ENCODE measurements at places on chromosomes 5 and 9.

GRCh38 chr5:127707209-127707608, 4.0 kb downstream of the CCDC192 start:
- DNase-seq: no peak

DNA sequence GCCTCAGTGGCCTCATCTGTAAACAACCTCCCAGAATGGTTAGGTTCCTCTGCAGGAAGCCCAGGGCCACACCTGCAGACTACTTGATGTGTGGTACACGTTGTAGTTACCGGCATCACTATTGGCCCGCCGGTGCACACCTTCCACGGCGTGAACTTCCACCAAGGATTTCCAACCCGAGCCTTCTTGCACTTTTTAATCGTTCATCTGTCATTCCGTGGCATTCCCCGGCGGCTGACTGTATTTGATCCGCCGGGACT, 5.3 kb upstream of the TRIM41 start:
- peak; percentile 45 for DNase-seq

GRCh38 chr9:33189331-33189791, 22.2 kb upstream of the B4GALT1 start:
- DNase-seq: no peak

DNA sequence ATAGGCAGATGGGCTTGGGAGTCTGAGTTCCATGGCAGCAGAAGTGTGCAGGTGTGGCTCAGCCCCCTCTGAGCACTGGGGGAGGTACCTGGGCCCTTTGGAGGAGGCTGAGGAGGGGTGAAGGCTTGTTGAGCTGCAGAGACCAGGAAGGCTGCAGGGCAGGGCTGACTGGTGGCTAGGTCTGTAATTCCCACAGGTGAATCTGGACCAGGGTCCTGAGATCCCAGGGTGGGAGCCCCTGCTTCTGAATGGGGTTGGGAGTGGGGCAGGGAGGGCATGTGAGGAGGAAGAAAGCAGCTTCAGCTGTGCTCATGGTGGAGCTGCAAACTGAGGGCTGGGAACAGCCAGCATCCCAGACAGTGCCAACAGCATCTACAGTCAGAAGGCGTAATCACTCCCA, 111.1 kb downstream of the CACNA1B start:
- no peak for DNase-seq

DNA sequence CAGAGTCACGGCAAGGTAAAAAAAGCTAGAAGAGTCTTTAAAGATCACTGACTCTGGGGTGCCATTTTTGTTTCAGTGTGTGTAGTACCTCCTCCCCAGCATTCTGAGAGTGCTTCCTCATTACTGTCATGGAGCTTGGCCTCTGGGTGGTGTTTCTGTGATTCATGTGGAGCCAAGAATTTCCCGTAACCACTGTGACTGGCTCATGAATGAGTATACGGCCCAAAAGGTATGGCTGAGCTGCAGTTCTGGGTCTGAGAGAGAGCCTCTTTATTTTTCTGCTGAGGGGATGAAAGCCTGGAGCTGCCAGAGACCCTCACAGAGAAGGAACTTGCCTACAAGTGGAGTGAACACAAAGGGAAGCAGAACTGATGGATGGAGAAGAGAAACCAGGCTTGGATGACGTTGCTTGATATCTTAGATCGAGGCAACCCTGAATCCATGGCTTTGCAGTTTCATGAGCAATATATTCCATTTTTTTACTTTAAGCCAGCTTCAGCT, 85.6 kb downstream of the PTTG1 start:
- DNase-seq: no peak

DNA sequence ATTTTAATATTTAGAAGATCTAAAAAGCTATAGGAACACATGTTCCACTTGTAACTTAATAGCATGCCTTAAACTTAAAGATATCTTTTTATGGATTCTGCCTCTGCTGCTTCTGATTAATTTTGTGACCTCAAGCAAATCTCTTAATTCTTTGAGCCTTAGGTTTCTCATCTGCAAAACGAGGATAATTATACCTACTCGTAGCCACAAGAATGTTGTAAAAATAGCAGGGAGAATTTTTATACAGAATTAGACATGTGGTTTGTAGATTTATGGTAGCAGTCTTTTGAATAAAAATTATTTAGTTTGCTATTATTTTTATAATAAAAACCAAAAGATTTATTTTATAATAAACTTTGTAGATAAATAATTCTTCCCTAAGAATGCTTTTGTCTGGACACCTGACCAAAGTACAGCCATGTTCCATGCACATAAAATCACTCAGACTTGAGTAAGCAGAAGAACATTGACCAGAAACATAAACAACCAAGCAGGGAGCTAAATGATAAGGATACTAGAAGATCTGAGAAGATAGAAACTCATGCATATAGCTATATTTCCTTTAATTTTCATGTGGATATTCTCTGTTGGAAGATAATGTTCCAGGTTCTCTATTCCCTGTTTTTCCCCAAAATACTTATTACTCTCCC, 18.5 kb downstream of the C9orf85 start:
- DNase-seq: no peak

DNA sequence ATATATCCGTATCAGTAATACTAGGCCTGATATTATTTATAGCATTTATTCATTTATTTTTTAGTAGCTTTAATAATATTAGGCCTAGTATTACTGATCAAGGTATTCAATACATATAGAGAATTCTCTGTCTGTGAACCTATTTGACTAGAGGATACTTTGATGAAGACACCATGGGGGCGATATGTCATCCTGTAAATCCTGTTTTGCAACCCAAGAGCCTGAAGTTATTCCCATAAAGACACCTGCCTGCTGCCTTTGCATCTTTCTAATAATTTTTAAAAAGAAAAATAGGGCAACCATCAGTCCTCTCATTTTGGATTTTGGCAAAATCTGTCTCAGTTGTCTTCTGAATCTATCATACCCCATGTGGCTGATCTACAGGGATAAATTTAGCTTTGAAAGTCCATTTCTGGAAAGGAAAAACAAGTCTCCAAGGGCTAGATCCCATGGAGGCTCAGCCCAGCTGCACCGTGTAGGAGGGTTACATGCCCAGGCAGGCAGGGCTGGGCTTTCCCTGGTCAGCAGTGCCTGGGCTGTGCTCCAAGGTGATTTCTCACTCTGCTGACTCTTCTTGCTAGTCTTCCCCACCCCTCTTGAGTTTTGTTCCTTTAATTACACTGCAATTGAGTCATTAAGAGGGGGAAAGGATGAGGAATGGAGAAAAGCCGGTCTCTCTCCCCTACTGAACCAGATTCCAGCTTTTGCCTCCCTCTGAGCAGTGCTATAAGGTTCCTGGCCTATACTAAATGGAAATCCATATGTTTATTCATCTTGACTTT, 169.0 kb downstream of the TRIM32 start:
- no peak for DNase-seq

DNA sequence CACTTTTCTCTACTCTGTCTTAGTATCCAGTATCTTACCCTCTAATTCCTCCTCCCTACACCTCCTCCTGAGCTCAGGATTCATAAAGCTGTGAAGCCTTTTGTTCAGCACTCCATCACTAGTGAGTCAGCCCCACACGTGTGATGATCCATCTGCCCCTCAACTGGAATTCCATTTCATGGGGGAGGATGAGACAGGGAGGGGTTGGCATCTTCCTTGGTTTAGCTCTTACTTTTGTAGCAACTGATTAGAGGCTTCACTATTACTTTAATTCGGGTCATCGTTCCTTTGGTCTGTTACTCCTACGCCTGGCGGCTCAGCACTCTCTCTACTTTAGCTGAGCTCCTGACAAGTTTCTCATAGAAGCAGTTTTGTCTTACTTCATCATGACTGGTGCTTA, 11.8 kb downstream of the BTNL8 start:
- DNase-seq: no peak

- no peak for DNase-seq
These were observed 99.8 kb downstream of the RALGPS1 start for GRCh38 chr9:127014216-127014909.

GRCh38 chr9:131198041-131198715, 72.8 kb downstream of the NUP214 start:
- DNase-seq: no peak

DNA sequence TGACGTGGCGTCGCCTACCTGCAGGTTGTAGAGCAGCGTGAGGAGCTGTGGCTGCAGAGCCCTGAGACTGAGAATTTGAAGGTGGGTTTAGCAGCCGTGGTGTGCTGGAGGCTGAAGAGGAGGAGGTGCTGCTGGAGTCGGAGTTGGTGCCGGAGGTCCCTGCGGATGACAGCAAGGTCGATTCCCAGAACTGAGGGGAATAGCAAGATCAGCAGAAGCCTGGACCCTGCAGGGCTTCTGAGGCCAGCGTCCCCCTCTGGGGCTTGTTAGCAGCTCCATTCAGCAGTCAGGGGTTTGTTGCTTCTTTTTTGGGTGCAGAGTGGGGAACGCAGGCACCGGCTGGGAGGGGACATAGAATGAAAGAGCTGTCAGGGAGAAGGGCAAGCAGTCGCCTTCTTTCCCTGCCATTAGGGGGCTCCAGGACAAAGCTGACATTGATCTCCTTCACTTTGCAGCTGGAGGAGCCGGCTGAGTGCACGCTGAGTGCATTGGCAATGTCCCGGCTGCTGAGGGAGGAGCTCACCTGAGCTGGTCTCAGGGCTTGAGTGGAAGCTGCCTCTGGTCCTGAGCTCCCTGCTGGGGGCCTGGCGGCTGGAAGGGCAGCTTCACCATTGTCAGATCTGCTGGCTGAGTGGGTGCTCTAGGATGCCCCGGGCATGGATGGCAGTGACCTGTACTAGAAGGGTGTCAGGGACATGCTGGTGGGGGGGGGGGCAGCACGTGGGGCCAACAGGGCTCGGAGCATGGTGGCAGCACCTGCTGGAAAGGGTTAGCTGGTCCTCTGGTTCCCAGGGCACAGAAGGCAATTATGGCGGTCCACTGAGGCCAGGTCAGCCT, 20.8 kb downstream of the OBP2B start:
- no peak for DNase-seq

GRCh38 chr5:53425687-53426511, 54.5 kb upstream of the FST start:
- no peak for DNase-seq

DNA sequence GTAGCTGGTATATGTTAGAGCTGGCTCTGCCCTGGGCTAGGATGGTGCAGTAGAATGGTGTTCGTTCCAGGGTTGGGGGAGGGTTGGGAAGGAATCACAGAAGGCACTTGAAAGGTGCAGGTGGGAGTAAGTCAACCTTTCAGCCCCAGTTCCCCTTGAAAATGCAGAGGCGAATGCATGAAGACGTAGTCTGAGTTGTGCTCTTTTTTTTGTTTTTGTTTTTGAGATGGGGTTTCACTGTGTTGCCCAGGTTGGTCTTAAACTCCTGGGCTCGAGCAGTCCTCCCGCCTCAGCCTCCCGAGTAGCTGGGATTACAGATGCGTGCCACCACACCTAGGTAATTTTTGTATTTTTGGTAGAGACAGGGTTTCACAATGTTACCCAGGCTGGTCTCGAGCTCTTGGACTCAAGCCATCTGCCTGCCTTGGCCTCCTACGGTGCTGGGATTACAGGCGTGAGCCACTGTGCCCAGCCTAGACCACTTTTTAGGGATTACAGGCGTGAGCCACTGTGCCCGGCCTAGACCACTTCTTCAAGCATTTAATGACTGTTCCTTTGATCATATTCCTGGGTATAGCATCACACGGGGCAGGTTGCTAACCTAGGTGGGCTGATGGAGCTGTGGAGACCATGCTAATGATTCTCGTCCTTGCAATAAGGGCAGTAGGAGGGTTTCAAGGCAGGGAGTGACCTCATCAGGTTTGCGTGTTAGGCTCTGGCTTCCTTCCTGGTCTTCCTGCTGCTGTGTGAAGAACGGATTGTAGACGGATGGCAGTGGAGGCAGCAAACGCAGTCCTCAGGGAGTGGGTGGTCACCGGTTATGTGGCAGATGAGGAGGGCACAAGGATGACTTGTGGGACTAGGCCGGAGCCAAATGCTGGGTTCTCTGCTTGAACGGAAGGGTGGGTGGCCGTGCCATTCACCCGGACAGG, 13.7 kb downstream of the EHMT1 start:
- DNase-seq: no peak

DNA sequence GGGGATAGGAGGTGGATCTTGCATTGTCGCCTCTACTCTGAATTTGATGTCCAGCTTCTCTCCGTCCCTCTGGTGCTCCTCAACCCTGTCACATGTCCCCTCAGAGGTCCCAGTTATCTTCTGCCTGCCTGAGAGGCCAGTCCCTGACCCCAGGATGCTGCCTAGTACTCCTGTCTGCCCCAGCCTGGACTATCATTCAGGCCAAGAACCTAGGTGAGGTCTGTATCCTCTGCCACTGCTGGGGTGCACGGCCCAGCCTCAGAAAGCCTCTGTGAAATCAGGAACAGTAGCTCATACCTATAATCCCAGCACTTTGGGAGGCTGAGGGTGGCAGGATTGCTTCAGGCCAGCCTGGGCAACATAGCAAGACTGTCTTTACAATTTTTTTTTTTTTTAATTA, 8.6 kb downstream of the SPINK4 start:
- DNase-seq: no peak

- no peak for DNase-seq
These were observed 105.5 kb upstream of the KLF4 start for GRCh38 chr9:107594908-107595530.

- DNase-seq: no peak
These were observed 96.7 kb upstream of the RETREG1 start for GRCh38 chr5:16713386-16713928.

DNA sequence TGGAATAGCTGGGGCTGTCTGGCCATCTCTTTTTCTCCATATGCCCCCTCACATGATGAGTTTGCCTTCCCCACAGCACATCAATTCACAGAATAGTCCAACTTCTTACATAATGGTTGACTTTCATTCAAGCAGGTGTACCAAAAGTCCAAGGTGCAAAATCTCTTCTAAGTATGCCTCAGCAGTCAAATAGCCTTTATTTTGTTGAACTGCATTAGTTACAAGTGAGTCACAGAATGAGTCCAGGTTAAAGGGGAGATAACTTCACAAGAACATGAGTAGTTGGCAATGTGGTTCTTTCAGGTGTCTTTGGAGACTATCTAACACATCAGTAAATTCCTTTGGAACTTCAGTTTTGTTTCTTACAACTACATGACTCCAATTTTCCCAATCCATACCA, 672.5 kb downstream of the PRELID2 start:
- DNase-seq: no peak

GRCh38 chr5:158461240-158461854, 602.4 kb upstream of the CLINT1 start:
- no peak for DNase-seq

- no peak for DNase-seq
These were observed 76.0 kb upstream of the FSTL4 start for GRCh38 chr5:133688391-133688790.

DNA sequence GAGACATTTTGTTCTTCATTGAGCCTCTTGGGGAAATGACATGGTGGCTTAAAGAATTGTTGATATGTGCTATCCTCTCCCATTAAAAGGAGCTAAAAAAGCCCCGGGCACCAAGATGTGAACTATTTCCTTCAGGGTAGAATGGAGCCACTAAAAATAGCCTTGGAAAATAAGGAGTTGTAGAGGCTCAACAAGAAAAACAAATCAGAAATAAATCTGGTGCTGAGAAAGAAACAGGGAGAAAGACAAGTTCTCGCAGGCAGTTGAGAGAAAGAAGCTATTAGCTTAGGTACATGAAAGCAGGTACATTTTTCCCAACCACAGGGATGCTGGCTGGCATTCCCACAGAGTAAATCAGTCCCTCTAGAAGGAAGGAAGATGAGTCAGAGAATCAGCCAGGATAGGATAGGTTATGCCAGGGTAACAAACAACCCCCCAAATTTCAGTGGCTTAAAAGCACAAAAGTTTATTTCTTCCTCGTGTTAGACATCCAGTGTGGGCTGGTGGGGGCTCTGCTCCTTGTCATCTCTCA, 134.6 kb upstream of the ADRA1B start:
- no peak for DNase-seq

GRCh38 chr9:117622347-117622746, 81.9 kb upstream of the TLR4 start:
- no peak for DNase-seq
